ENCODE measurements at places on chromosomes 12 and 14. TPM values are rescaled to one million over a fixed set of nuclear protein-coding genes. Genes with fewer than 3 reads are reported as not detected.
A peak's percentile ranks its signal among the peaks of the same experiment; 100 is the strongest.

- DNase-seq = no peak
These were observed 196.9 kb upstream of the NOVA1 start for GRCh38 chr14:26794731-26795130.

GRCh38 chr14:94819531-94819930, 49.6 kb upstream of the GSC start:
- DNase-seq = no peak

- peak; percentile 54 for DNase-seq
These were observed 92.8 kb downstream of the NINJ2 start for GRCh38 chr12:570435-570920.

GRCh38 chr12:68482014-68482413, 128.7 kb upstream of the RAP1B start:
- no peak for DNase-seq

GRCh38 chr12:91478500-91478899, 295.9 kb upstream of the DCN start:
- no peak for DNase-seq

- DNase-seq = no peak
These were observed 57.4 kb downstream of the FOXN3 start for GRCh38 chr14:89359477-89360222.

GRCh38 chr12:49021292-49021915, 2.8 kb upstream of the PRKAG1 start:
- no peak for DNase-seq

GRCh38 chr12:122871851-122872780, 23.8 kb downstream of the VPS37B start:
- DNase-seq = no peak

GRCh38 chr14:63487724-63488123, 55.5 kb downstream of the PPP2R5E start:
- DNase-seq = no peak

DNA sequence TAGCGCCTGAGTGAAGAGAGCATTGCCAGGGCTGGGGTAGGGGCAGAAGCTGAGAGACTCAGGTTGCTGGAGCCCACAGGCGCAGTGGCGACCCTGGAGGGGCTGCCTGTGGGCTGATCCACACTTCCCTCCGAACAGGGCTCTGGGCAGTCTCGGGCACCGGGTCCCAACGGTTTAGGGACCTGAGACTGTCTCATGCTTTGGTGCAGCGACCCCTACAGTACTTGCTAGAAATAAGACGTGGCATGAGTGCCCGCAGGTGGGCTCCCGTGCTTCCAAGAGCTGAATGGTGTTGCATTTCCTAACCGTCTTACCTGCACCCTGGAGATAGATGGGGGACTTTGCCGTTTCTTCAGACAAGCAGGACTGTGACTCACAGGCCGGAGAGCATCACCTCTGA, 57.4 kb downstream of the AACS start:
- DNase-seq = no peak

GRCh38 chr14:73889376-73889775, 2.7 kb downstream of the ZNF410 start:
- DNase-seq = no peak

- no peak for DNase-seq
These were observed 63.0 kb downstream of the TMEM30B start for GRCh38 chr14:61218157-61218556.

DNA sequence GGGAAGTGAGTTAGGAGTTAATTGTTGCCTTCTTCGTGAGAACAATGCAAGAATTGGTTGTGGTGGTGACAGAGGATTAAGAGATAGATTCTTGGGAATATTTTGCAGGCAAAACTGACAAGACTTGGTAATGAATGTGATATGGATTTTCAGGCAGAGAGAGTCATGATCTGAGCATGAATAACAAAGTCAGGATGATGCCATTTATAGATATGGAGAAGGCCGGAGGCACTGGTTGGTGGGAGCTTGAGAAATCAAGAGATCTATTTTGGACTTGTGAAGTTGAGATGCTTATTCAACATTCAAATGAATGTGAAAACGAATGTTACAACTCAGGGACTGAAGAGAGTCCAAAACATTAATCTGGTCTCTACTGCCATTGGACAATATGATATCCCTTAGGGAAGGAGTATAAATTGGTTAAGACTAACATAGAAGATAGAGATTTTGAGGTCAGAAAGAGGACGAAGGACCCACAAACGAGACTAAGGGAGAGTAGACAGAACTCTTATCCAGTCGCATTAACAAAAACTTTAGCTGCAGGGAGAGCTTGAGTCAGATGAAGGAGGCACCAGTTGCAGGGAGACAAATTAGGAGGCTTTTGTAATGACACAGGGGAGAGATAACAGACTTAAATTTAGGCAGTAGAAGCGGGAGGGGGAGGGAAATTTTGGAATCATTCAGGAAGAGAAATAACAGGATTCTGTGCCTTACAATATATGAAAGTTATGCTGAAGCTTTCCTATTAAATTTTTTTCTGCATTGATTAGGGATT, 1090.6 kb downstream of the GALC start:
- DNase-seq = no peak

- no peak for DNase-seq
These were observed 17.9 kb upstream of the SH2B3 start for GRCh38 chr12:111387747-111388323.

DNA sequence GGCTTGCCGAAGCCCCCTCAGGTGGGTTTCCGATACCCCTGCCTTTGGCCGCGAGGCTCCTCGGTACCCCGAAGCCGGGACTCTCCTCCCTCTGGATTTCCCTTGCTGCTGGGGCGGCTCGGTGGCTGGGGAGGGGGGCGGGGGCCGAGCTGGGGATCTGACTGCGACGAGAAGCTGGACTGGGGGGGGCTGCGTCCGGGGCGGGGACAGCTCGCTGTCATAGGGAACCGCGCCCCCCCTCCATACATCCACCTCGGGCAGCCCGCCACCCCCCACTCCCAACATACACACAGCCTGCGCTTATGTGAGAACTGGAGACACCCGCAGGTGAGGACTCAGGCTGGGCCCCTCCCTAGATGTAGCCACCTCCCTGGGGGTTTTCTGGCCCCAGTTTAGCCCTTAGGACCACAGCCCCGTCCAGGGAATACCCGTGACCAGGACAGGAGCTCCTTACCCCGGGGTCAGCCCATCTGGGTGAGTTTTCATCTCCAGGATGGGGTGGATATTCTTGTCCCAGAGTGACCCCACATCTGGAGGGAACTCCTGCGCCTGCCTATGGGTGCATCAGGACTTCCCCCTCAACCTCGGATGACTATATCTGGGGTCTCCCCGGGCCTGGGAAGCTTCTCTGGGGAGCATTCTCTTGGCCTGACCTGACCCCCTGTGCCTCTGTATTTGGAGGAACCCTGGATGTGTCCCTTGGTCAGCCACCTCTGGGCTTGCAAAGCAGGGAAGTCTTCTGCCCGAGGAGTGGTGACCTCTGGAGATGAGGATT, 687 bp downstream of the ASIC1 start:
- DNase-seq = no peak

DNA sequence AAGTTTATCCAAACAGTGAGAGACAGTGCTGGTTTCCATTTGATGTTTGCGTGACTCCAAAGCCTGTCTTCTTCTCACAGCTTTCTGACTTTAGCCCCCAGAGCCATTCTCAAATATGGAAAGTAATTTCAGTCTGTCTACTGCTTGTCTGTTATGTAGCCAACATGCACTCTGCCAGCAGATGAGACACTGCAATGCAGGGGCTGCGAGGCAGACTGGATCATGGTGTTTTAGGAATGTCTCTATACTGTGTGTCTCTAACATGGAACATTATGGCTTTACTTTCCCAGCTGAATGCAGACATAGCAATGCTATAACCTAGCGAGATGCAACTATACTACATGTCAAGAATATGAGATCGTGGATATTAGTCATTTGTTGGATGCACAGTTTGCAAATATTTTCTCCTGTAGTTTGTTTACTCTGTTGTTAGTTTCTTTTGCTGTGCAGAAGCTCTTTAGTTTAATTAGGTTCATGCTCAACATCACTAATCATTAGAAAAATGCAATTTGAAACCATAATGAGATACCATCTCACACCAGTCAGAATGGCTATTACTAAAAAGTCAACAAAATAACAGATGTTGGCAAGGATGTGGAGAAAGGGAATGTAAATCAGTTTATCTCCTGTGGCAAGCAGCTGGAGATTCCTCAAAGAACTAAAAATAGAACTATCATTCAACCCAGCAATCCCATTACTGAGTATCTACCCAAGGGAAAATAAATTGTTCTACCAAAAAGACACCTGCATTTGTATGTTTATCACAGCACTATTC, 235.8 kb upstream of the TMTC1 start:
- no peak for DNase-seq

DNA sequence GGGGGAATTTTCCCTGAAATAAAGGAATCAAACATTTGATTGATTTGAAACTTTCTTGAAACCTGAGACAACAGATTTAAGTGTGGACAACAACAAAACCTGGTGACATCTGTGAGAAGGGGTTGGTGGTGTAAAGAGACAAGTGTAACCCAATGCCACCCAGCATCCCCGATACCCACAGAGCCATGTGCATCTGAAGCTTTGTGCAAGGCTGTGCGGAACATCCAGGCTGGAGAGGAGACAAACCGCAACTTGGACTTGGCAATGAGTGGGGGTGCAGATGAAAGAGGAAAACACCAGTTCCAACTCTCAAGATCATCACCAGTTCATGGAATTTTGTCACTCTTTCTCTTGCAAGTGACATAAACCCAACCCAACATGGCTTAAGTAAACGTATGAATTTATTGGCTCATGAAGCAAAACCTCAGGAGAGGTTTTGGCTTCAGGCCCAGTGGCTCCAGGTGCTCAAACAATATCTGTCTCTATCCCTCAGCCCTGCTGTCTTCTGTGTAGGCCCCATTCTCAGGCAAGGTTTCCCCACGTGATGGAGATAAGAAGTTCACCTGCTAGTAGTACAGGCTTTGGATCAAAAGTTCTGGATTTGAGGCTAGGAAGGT, 55.2 kb upstream of the NTF3 start:
- DNase-seq = no peak

- DNase-seq = no peak
These were observed 53.3 kb downstream of the TMX1 start for GRCh38 chr14:51293149-51293911.

- DNase-seq = no peak
These were observed 74.0 kb downstream of the TSPAN9 start for GRCh38 chr12:3150931-3151835.

GRCh38 chr14:59107819-59108218, 80.6 kb upstream of the DAAM1 start:
- no peak for DNase-seq

- DNase-seq = no peak
These were observed 18.3 kb downstream of the TTC7B start for GRCh38 chr14:90797919-90798318.

- no peak for DNase-seq
These were observed 44.1 kb downstream of the LRTM2 start for GRCh38 chr12:1864456-1864855.

DNA sequence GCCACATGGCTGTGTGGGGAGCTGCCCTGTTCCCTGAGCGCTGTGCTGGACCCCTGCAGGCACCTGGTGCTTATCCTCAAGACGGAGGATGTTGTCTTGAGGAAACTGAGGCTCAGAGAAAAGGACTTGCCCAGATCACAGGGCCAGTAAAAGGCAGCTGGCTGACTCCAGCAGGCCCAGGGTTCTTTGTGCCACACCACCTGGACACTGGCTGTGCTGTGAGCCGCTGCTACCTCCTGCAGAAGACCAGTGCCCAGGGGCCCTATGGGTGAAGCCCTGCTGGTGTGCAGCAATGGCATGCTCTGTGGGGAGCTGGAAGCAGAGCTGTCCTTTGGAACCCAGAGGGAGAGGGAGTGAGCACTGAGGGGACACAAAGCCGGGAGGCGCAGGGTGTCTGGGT, 75.9 kb downstream of the DDX51 start:
- no peak for DNase-seq

- DNase-seq = no peak
These were observed 1.6 kb downstream of the MLEC start for GRCh38 chr12:120688527-120689071.

GRCh38 chr12:2016862-2017545, 12.7 kb upstream of the DCP1B start:
- no peak for DNase-seq

GRCh38 chr12:77888611-77889010, 57.9 kb downstream of the NAV3 start:
- no peak for DNase-seq

GRCh38 chr14:99393059-99393655, 87.5 kb downstream of the SETD3 start:
- DNase-seq = no peak

DNA sequence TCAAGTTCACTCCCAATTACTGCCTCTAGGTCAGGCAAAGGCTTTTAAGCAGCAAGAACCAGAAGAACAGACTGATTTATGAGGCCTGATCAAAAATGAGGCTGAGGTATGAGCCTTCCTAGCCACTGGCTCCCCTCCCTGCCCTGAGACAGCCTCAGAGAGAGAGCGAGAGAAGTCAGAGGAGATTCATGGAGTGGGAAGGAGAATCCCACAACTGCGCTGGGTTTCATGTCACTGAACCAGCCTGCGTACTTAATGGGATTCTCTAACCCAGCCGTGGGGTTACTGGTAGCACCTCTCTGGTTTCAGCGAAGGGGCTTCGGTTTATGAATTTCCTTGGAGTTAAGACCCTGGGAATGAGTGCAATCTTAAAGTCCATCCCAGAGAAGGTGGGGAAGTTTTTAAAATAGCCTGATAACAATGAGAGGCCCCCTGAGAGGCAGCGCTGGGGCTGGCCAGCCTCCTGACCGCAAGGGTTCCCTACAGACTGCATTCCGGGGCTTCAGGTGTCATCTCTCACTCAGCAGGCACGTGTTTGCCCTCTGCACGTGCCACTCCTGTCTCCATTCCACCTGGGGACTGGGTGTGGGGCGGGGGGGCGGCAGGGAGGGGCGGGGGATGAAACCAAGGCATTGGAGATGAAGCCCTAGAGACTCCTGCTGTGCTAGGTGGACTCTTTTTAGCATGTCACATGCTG, 6.1 kb upstream of the GPRC5A start:
- DNase-seq = no peak

GRCh38 chr12:127970491-127970890, 296.5 kb upstream of the TMEM132C start:
- DNase-seq = no peak

- no peak for DNase-seq
These were observed 11.8 kb downstream of the SLC6A12 start for GRCh38 chr12:202081-202731.

- DNase-seq = no peak
These were observed 143.3 kb upstream of the AVPR1A start for GRCh38 chr12:63294327-63294632.

- DNase-seq = no peak
These were observed 21.8 kb downstream of the SLC15A4 start for GRCh38 chr12:128801879-128802391.

NAV3 gene
- 11.6 TPM for total RNA-seq

POTEG gene
- not detected for total RNA-seq

LRFN5 gene
- 4.7 TPM for total RNA-seq

PDE3A gene
- total RNA-seq = 110 TPM

LHX5 gene
- total RNA-seq = not detected

TSHR gene
- total RNA-seq = 0.63 TPM

LBHD2 gene
- total RNA-seq = not detected

AICDA gene
- not detected for total RNA-seq

MYF5 gene
- total RNA-seq = not detected

FGF6 gene
- total RNA-seq = not detected

TAS2R7 gene
- not detected for total RNA-seq

OR4K5 gene
- total RNA-seq = not detected

NGDN gene
- total RNA-seq = 46.3 TPM

KCNH3 gene
- total RNA-seq = 0.35 TPM

MUCL1 gene
- not detected for total RNA-seq

CPNE6 gene
- total RNA-seq = 2.4 TPM

TMPRSS12 gene
- total RNA-seq = not detected

GPHN gene
- total RNA-seq = 14.0 TPM
